ENCODE measurements at places on chromosomes 11 and 22. TPM values are rescaled to one million over a fixed set of nuclear protein-coding genes. Genes with fewer than 3 reads are reported as not detected.

- H3K27ac ChIP-seq, result peak within 1 kb of the TSS; percentile 96
- H3K36me3 ChIP-seq, result peaks cover 29% of the 10 kb centered on the region
- H3K27me3 ChIP-seq, result no peaks in the 10 kb centered on the region
Observed at GRCh38 chr11:124622531-124623451, at the start of gene TBRG1. Gene TBRG1, plus strand, starts transcription at chr11:124622864. Its CDS starts 220 bp downstream, at chr11:124623084.

DNA sequence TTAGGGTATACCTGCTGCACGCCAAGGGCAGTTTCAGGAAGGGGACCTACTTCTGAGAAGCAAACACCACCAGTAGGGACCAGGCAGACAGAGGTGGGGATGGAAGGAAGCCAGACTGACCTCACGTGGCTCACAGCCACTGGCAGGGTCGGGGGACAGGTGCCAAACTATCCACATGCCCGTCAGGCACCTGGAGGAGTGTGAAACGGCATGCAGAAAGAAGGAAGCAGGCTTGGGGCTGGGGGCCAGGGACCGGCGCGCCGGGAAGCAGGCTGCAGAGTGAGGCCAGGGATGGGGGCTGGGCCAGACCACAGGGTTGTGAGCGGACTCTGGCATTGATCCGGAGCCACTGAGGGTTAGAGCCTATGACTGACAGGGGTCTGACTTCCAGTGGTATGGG, 47.5 kb downstream of the CDKN1C start:
- H3K4me1 ChIP-seq, result peaks cover 5% of the 10 kb centered on the region
- no peaks in the 10 kb centered on the region for H3K36me3 ChIP-seq
- no peak for DNase-seq
- no peak overlapping the region for H3K4me3 ChIP-seq
- no peak overlapping the region for H3K27ac ChIP-seq

ARHGAP20 gene
- total RNA-seq, result 6.6 TPM

- peak; percentile 51 for DNase-seq
- no peaks in the 10 kb centered on the region for H3K4me1 ChIP-seq
- no peaks in the 10 kb centered on the region for H3K36me3 ChIP-seq
- H3K27ac ChIP-seq, result no peak overlapping the region
- no peak overlapping the region for H3K4me3 ChIP-seq
- no peaks in the 10 kb centered on the region for H3K27me3 ChIP-seq
Observed at GRCh38 chr11:2432628-2433071, 11.7 kb downstream of the TRPM5 start.

DNA sequence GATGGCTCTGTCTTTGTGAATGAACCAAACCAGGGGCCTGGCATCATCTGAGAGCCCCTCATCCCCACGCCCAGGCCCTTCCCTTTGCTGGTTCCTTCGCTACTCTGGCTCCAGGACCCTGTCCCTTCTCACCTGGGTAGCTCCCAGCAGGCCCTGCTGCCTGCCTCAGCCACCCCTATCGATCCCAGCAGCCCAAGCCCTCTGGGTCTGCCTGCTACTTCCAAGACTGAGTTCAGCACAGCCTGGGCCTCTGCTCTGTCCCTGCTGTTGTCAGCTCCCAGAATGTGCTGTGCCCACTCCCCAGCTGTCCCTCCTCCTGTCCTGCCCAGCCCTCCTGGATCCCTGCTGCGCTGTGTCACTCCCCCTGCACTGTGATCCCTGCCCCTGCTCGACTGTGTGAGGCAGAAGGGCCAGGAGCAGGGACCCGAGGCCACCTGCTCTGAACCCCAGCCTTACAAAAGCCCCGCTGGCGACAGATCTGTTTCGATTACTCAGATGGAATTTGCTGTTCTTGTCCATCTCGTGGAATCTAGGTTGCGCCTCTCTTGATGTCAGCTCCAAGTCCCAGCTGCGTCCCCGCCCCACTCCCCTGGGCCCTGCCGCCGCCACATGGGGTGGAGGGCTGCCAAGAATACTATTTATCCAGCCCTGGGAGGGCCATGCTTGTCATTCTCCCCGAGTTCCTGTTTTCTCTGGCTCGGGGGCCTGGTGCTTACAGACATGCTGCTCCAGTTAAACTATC, 13.0 kb downstream of the MRPL21 start:
- H3K27ac ChIP-seq, result no peak overlapping the region
- DNase-seq, result no peak
- no peak overlapping the region for H3K4me3 ChIP-seq
- H3K36me3 ChIP-seq, result peaks cover 44% of the 10 kb centered on the region
- H3K4me1 ChIP-seq, result peaks cover 8% of the 10 kb centered on the region
- H3K27me3 ChIP-seq, result no peaks in the 10 kb centered on the region

Measured in upper lobe of right lung (tissue), 1 donor.